ENCODE measurements at places on chromosomes 1 and 21.

DNA sequence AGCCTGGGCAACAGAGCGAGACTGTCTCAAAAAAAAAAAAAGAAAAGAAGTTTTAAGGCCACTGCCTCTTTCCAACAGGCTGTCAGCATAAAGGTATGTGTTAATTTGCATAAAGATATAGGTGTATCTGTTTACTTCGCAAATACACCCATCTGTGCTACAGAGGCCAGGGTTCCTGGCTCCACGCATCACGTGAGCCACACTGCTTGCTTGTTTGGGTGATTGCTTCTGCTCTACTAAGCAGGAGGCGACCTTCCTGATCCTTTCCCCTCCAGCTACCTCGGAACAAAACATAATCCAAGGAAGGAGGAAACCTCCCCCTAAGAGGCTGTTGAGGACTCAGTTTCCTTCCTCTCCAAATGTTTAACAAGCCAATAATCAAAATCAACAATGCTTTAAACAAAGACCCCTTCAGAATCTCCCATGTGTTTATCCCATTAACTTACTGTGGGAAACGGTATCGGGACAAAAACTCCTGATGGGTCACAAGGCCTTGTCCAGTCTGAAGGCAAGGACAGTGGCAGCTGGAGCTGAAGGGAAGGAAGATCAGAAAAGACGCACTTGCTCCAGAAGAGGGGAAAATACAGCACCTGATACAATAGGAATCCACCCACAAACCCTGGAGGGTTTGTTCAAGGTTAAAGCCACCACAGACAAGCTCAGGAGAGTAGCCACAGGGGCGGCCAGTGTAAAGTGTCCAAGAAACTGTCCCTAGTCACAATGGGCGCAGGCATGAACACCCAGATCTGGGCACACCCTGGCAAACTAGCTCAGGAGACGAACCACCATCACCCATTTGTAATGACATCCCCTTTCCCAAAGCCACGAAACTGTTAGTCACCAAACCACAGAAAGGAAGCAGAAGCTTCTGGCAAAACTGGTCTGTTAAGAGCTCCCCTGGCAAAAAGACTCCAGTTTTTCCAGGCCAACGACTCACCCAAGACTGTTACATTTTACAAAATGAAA, 17.2 kb downstream of the CTNNBIP1 start:
- DNase-seq: no peak

- DNase-seq: no peak
These were observed 28.0 kb downstream of the PTBP2 start for GRCh38 chr1:96749618-96750017.

GRCh38 chr1:1039145-1039910, 19.4 kb downstream of the AGRN start:
- DNase-seq: no peak

DNA sequence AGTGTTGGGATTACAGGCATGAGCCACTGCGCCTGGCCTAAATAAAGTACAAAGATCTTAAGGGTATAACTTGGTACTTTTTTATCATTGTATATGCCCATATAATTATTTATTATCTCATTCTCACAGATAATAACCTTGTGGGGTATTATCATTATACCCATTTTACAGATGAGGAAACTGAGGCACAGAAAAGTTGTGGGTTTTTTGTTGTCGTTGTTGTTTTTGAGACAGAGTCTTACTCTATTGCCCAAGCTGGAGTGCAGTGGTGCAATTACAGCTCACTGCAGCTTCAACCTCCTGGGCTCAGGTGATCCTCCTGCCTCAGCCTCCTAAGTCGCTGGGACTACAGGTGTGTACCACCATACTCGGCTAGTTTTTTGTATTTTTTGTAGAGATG, 4.1 kb downstream of the CGN start:
- no peak for DNase-seq

DNA sequence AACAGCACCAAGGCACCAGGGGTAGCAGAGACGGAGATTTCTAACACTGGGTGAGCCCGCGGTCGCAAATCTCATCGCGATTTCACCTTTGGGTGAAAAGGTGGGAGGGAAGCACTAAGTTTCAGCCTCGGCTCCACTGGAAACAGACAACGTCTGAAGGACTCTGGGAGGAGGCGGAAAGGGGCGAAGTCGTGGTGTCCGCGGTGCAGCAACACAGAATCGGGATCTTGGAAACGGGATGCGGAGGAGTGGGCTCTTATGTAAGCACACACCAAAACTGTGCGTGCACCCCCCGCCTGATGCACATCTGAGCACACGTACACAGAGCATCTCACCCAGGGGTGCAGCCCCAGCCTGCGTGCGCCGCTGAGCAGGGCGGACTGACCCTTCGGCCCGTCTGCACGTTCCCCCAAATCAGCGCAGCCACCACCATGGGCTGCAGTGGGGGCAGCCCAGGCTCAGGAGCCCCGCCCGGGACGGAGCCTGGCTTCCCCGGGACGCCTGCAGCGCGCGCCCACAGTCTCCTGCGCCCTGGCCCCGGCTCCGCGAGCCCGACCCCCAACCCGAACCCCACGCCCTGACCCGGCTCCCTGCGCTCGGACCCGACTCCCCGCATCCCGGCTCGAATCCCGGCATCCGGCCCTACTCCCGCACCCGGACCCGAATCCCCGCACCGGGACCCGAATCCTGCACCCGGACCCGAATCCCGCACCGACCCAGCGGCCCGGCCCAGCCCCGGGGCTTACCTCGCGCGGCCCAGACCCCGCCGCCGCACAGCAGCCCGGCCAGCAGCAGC, 670 bp downstream of the CLSTN1 start:
- peak; percentile 22 for DNase-seq

DNA sequence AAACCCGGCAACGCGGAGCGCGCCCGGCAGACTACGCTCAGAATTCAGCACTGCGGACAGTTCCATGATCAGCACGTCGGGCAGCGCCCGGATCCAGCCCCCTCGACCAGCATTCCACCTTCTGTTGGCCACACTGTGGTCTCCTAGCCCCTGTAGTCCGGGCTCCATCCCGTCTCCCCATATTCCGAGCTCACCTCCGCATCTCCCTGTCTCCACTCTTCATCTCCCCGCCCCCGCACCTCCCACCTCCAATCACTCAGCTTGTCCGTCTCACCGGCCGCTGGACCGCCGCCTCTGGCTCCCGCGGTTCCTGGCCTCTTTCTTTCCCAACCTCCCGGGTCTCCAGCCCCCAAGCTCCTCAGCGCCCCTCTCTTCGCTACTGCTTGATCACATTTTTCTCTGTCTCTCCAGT, 500 bp downstream of the EPHA10 start:
- DNase-seq: peak; percentile 36

GRCh38 chr21:45166931-45167330, 92.6 kb downstream of the ADARB1 start:
- DNase-seq: no peak

DNA sequence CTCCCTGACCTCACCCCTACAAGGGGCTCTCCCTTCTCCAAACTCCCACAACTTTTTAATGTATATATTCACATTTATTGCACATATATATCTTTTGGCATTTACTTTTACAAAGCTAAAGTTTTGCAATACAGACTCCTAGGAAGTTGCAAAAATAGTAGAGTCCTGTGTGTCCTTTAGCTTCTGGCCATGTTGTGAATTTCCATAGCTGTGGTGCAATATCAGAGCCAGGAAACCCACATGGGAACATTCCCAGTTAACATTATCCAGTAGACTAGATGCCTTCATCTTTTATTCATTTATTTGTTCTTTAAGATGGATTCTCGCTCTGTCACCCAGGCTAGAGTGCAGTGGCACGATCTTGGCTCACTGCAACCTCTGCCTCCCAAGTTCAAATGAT, 343.0 kb downstream of the PCP4 start:
- no peak for DNase-seq

GRCh38 chr1:241638909-241639622, 1.1 kb downstream of the CHML start:
- no peak for DNase-seq

DNA sequence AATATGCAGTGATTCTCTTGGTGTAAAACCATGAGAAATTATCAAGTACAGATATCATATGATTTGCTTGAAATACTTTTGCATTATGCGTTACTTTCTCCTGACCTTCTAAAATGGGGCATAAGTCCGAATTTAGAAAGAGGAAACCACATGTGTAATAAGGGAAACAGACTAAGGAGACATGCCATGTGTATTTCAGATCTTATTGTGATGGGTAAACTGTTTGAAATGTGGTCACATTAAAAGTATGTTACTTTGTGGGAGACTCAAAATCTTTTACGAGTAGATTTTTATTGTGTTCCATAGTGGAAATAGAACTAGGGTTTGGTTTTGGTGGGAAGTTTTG, 173.0 kb downstream of the NFIA start:
- no peak for DNase-seq

- DNase-seq: no peak
These were observed 521.1 kb downstream of the ADGRL2 start for GRCh38 chr1:82321794-82322193.

GRCh38 chr1:226643177-226643576, 94.6 kb downstream of the STUM start:
- DNase-seq: peak; percentile 67

DNA sequence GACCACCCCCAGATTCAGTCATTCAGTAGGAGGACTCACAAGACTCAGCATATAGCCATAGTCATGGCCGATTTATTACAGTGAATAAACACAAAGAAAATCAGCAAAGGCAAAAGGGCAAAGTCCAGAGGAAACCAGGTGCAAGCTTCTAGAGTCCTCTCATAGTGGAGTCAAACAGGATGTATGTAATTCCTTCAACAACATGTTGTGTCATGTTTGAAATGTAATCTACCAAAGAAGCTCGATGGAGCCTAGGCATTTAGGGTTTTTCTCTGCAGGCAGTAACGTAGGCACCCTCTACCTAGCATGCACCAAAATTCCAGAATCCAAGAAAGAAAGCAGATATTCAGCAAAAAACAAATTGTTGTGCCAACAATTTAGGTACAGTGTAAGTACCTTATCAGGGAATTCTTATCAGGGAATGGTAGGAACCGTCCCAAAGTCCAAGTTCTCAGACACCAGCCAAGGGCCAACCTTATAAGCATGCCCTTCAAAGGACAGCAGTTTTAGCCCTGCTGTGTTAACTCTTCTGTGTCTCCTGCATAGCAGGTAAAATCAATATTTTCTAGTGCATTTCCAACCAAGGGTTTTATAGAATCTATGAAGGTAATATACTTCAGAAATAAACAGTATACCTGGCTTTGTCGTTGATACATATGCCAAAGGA, 16.1 kb upstream of the SLAMF6 start:
- no peak for DNase-seq

DNA sequence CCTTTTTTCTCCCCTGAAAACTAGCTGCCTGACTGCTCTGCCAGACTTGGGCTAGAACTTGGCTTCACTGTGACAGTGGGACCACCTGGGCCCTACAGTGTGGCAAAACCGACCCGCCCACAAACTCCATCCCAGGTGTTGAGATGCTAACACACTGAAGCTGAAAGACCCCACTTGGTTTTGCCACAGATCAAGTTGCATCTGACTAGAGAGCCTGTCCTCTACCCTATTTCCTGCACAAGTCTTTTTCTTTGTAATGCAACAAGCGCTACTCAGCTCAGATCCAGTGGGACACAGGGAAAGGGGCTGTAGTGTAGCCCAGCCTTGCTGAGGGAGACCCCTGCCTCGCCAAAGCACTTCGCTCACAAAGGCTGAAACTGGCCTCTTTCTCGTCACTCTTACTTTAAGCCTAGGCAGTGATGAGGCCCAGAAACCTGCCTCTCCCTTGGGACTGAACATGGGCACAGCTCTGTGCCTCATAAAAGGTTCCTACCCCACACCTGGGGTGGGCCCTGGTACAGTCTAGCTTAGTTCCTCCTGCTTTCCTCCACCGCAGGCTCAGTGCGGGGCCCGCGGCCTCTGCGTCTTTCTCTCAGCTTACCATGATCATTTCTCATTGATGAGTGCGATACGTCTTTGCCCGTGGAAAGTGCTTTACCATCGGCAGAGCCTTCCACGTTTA, 9.7 kb downstream of the ALPL start:
- no peak for DNase-seq

DNA sequence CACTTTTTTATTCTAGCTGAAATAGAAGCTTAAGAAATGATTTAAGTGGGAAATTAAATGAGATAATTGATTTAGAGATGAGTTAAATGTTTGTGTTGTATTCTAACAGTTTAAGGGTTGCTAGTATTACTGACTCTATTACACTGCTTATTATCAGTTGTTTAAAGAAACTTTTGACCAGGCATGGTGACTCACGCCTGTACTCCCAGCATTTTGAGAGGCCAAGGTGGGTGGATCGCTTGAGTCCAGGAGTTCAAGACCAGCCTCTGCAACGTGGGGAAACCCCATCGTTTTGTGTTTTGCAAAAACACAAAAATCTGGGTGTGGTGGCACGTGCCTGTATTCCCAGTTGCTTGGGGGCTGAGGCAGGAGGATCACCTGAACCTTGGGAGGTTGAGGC, 14.2 kb downstream of the CLIC4 start:
- DNase-seq: no peak

DNA sequence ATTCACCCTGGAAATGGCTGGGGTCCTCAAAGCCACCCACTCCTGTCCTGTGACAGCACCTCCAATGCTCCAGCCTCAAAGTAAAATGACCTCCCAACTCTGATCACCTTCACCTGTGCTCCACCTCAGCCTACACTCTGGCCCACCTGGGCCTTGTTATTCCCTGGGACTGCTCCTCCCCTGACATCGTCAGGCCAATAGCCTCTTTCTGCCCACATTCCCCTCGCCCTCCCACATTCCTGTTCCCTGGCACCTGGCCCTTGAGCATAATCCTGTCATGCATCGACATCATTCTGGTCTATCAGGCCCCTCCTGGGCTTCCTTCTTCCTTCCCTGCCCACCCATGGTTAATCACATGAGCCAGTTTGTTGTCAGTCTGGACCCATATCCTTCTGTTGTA, 13.2 kb upstream of the BCAR3 start:
- DNase-seq: no peak

GRCh38 chr21:45018131-45019075, 56.0 kb upstream of the ADARB1 start:
- DNase-seq: no peak

- no peak for DNase-seq
These were observed 98.5 kb upstream of the IGSF21 start for GRCh38 chr1:18009055-18009454.

DNA sequence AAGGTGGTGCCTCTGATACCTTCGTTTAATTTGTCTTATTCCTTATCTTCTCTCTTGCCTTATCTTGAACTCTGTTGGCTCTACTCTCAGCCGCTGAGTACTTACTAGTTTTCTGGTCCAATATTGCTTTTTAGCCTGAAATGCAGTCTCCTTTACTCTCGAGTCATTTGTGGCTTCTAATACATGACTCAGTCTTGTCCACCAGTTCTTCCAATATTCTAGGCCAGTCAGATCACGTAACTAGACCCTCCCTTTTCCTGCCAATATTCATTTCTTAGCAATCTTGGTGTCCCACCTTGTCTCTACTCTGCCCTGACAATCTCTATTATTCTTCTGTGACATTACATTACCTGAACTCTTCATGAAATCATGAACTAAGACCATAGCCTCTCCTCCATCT, 555.8 kb downstream of the DPYD start:
- DNase-seq: no peak

GRCh38 chr21:21952566-21952965, 954.4 kb downstream of the NCAM2 start:
- no peak for DNase-seq

DNA sequence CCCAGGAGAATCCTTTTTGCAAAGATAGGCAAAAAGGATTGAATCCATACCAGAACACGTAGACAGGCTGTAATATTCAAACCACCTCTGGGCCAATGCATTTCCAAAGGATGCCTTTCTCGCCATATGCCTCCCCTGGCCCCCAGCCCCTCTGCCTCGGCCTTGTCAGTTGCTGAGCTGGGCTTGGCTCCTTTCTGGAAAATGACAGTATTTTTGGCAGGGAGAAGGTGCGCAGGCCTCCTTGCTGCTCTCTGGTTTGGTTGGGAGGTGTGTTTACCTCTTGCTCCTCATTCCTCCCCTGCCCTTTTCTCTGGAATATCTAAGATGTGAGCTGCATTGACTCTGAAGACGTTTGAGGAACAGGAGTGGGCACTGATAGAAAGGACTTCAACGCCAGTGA, 26.0 kb upstream of the CNTN2 start:
- no peak for DNase-seq

Data from stimulated activated CD4-positive, alpha-beta T cell treated with anti-CD3 and anti-CD28 coated beads, Interleukin-12 subunit alpha, Interleukin-12 subunit beta, amount 100 ng/mL, for 4 hours (primary cell).